ENCODE measurements at places on chromosomes 6 and 20. TPM values are rescaled to one million over a fixed set of nuclear protein-coding genes. Genes with fewer than 3 reads are reported as not detected.
A peak's percentile ranks its signal among the peaks of the same experiment; 100 is the strongest.

DNA sequence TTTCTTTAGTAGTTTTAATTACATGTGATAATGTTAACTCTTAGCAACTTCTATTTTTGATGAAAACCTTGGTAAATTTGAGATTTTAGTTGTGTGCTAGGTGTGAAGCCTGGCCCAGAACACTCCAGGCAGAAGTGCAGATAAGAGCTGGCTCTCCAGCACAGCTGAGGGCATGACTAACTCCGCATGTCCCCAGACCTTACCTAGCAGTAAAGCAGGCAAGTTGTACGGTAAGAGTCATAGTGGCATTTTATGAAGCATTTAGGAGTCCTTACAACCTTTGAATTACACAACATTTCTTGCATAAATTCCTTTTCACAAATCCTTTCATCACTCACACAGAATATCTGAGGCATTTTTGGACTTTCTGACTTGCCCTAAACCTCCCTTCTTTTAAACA, 67.2 kb downstream of the OPRM1 start:
- no peak for DNase-seq

DNA sequence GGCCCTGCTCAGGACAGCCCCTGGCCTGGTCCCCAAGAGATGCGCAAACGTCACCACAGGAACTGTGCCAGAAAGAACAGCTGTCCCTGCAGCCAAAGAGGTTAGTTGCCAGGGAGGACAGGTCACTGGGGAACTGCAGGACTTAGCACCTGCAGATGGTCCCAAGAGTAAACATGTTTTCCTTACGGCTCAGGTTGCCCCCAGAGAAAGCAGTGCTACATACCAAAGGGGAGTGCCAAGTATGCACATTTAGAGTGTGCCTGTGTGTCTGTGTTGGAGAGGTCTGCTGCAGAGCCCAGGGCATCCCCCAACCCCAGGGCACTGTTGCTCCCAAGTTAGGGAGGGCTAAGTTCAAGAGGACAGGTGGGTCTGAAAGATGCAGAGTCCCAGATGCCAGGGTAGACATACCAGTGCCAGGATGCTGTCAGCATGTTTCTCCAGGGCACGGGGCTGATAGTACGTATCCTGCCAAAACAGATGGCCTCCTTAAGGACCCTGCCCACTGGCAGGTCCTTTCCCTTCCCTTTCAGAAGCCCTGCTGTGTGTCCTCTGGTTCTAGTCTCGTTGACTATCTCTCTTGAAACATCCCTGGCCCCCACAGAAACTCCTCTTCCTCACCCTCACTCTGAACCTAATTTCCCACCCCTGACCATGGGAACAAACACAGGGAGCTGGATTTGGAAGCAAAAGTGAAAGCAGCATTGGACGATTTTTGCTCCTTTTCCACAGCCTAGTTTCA, 1.3 kb downstream of the ABHD16A start:
- no peak for DNase-seq

GRCh38 chr6:48147051-48147450, 36.1 kb upstream of the PTCHD4 start:
- DNase-seq = no peak

MYMX gene
- not detected for total RNA-seq

FHL5 gene
- 2.9 TPM for total RNA-seq

DNA sequence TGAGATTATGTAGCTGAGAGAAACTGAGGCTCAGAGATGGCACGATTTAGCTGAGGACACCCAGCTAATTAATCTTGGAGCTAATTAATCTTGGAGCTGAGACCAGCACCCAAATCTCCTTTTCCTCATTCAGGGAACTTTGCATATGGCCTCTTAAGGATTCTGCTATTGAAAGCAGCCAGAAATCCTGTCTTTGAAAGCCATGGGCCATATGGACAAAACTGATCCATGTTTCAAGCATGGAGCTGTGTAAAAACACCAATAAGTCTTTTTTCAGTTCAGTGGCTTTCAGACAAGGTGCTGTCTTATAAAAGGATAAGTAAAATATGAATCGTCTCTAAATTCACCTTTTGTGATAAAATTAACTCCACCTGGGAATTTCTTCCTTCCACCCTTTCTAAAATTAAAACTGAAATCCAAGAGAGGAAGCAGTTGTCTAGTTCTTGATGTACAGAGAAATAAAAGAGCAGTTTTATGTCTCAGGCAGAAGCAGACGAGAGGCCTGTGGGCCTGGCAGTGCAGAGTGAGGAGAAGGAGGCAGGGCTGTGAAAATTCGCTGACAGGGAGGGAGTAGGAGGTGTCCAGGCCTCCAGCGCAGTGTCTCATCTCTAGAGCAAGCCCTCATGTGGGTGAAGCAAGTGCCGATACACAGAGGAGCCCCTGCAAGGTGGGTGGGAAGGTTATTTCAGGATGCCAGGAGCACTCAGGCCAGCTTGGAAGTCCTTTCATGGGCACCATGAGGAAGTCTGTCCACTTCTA, 266.9 kb downstream of the UST start:
- no peak for DNase-seq

ZNF337 gene
- 11.9 TPM for total RNA-seq

DNA sequence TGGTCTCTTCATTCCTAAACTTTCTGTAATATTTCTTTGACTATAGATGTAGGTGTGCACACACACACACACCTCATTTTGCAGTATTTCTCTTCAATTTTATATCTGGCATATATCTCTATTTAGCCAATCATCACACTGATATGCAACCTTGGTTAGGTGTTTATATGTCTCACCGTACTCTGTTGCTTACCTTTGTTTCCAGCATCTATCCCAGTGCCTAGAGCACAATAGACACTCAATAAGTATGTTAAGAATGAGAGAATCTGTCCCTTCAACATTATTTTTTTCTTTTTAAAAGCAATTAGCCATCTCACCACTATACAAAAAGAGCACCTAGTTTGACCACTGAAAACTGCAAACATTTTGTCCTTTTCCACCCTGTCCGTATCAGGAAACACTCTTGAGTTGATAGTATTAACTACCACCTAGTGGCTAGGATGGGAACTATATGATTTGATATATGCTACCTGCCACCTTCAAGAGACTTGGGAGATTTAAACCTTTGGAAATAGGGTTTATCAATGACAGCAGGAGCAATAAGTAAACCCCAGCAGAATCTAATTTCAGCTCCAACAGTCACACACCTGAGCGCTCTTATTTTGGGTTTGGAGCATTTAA, 48.7 kb upstream of the RSPO3 start:
- DNase-seq = no peak

GRCh38 chr6:96410467-96410866, 111.1 kb upstream of the UFL1 start:
- no peak for DNase-seq

ENPP3 gene
- 19.5 TPM for total RNA-seq

- DNase-seq = peak; percentile 45
Observed at GRCh38 chr6:46014511-46015118, 1.0 kb downstream of the CLIC5 start.

DNA sequence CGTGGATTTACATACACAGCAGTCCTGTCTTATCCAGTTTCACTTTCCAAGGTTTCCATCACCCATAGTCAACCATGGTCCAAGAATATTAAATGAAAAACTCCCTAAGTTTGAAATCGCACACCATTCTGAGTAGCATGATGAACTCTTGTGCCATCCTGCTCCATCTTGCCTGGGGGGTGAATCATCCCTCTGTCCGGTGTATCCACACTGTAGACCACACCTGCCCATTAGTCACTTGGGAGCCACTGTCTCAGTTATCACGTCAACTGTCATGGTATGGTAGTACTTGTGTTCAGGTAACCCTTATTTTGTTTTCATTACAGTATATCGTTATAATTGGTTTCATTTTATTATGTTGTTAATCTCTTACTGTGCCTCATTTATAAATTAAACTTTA, 38.5 kb downstream of the PTGIS start:
- no peak for DNase-seq

- no peak for DNase-seq
Observed at GRCh38 chr6:151963001-151963400, 155.5 kb downstream of the ESR1 start.

VSX1 gene
- total RNA-seq = not detected

GRCh38 chr6:140566781-140567277, 1192.4 kb upstream of the CITED2 start:
- no peak for DNase-seq

DNA sequence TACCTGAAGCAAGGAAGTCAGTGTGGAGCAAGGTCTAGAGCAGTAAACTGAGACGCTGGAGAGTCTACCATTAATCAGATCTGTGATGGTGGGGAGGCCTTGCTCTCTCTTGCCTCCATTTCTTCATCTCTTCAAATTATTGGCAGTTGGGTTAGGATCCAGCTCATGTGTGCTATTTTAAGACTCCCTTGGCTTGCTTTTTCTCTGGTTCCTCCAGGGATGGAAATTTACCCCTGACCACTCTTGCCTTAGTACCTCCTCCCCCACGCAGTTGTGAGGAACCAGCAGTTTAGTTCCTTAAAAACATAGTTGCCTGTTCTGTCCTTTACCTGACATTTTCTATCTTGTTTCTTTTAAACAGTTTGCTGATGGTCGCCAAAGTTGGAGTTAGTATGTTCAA, 7.4 kb downstream of the TMEM14C start:
- DNase-seq = no peak

- DNase-seq = no peak
Observed at GRCh38 chr6:155894262-155894661, 438.6 kb upstream of the NOX3 start.

DNA sequence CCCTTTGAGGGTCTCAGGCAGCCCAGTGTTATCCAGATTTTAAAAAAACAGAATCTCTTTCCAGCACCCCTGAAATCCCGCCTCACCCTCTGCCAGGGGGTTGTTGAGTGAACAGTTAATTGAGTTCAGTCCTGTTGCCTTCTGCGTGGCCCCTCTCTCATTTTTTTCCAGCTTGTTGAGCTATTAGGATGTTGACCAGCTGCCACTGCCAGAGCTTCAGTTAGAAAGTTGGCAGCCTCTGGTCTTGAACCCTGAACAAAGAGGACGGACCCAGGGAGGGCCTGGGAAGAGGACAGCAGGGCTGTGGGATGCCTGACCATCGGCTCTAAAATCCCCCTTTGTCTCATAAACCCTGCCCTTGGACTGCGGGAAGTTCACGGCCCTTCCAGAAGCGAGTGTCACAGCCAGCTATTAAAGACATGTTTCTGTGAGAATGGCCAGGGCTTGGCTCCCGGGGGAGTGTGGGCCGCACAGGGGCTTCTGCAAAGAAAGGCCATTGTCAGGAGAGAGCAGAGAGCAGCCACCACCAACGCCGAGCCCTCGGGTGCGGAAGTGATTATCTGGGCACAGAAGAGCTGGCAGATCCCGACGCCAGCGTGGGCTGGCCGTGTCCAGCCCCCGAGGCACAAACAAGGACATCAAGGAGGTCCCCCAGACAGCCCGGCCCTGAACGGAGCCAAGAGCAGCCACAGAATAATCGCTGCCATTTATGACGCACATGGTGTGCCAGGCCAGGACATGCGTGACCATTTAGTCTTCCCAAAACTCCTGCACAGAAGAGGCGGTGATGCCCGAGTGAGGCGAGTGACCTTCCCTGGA, 189.0 kb downstream of the ANKRD60 start:
- no peak for DNase-seq

OPRM1 gene
- total RNA-seq = not detected

NT5DC1 gene
- 5.4 TPM for total RNA-seq

- DNase-seq = no peak
Observed at GRCh38 chr6:106746652-106747051, 117.3 kb downstream of the QRSL1 start.

GRCh38 chr6:156593127-156593526, 184.1 kb upstream of the ARID1B start:
- DNase-seq = no peak

DNA sequence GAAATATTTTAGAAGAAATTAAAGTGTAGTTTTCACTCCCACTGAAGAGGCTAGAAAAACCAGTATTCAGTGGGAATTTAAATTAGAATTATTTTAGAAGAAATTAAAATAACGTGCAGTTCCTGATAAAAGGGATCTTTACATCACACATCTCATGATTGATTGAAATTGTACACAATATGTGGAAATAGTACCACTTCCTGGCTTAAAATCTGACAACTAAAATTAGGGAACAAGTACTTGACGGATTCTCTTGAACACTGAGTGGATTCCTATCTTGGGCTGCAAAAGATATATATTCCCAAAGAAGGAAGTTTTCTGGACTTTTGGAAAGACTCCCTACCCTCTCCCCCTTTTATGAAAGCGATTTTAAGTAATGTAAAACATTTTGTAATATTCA, 14.6 kb upstream of the MTCL3 start:
- no peak for DNase-seq

DNA sequence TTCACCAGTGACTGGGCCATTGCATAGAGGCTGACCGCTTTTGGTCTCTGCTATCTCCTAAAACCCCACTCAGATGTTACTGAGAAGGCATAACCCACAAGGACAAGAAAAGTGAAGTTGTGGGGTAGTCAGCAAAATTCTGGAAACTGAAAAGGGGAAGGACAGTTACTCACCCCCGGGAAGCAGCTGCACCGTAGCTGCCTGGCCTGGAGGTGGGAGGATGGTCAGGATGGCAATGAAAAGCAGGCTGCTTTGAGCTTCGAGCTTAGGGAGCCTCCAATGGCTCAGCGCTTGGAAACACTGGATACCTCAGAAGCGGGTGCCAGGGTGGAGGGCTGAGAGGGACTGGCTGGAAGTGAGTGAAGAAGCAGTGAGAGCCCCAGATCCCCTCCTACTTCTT, 56.0 kb downstream of the KCNK5 start:
- no peak for DNase-seq

GRCh38 chr20:23655491-23656211, 17.9 kb upstream of the CST3 start:
- DNase-seq = peak; percentile 36

DNA sequence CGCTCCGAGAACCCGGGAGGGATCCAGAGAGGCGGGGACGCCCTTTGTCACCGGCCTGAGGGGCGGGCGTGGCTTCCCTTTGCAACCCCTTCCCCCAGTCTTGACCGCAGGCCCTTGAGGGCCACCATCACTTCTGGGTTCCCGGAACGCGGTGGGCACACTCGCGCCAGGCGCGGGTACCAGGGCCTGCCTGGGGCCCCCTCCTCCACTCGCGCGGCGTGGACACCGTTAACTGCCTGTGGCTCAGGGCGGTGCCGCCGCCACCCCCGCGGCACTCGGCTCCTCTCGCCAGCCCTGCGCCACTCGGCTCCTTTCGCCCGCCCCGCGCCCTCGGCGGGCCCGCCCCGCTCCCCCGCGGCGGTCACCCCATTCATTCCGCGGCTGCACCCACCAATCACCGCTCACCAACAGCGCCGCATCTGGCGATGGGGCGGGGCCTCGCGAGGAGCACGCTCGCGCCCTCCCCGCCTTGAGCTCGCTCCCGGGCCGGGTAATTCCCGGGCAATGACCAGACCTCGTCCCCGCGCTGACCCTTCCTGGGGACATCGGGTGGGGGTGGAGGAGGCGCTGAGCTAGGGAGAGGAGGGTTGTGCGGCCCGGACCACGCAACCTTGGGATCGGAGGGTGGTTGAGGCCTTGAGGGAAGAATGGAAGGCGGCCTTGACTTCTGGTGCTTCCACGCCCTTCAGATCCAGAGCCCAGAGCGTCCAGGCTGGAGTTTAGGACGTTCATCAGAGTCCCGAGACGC, 10.5 kb upstream of the ELOVL5 start:
- peak; percentile 94 for DNase-seq

GRCh38 chr6:127518191-127518709, 885 bp downstream of the MTCL3 start:
- DNase-seq = no peak
